ENCODE measurements at places on chromosomes 11 and 22.

- no peak for DNase-seq
Measured at GRCh38 chr11:117218133-117218915, 13.5 kb downstream of the PCSK7 start.

GRCh38 chr11:22491555-22492225 is 133.9 kb downstream of the FANCF start:
- DNase-seq: no peak

DNA sequence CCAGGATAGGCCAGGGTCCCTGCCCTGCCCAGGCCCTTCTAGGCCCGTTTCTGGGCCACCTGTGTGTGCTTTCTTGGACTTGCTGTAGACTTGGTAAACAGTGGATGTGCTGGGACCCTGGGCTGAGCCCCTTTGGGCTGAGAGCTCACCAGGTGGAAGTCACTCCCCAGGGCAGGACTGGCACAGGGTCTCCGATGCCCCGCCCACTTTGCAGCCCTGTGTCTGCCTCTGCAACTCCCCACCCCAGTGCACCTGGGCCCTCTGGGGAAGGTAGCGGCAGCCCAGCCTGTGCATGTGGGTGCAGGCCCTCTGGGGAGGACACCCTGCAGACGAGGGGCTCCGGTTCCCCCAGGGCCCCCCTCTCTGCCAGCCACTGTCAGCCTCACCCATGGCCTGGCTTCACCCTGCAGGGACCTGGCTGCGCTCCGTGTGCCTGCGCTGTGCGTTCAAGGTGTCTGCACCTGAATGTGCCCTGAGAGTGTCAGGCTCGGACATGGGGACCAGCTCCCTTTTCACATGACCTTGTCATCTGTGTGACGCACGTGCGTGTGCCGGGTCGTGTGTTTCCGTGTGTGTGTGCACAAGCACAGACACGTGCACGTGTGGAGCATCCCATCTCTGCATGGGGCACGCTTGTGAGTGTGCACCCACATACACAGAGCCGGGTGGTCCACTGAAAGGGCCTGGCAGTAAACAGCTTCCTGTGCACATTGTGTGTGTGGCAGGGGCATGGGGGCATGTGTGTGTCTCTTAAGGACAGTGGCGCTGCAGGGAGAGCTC is 118.5 kb downstream of the KCNQ1OT1 start:
- no peak for DNase-seq

DNA sequence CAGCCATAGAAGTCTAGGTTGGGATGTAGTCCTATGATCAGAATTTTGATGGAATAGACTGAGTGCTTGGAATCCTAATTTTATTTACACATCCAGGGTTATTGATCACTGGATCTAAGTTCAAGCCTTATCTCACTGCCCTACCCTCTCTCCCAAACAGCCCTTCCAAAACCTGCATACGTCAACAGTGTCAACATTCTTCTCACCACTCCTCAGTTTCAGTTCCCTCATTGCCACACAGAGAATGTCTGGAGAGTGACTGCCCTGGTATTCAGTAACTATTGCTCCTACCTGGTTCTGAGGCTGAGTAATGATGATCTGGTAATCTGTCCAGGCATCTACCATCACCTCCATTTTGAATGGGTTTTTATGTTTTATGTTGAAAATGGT is 60.0 kb downstream of the GLYATL1 start:
- peak; percentile 10 for DNase-seq

DNA sequence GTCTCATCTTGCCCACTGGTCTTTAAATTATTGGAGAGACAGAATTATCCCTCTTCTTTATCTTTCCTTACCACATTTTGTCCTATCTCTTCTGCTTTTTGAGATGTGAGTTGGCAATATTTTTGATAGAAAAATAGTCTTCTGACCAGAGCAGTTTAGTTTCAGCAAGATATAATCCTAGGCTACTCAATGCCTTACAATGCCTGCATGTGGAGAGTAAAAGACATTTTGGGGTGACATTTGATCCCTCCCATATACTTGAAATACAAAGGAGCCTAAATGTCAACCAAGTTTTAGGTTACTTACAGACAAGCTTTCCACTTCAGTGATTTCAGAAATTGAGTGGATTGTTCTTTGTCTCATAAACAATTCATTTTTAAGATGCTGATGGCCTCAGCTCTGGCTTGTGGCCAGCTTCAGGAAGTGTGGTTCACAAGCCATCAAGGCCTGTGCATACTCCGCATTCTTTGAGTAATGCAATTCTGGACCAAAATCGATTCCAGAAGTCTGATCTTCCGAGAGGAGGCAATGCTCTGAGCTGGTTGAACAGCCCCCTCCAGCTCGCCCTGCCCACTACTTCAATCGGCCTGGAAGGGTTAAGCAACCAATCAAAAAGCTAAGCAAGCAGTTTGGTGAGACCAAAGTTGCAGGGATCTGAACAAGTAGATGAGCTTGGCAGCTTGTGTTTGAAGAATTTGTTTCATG is 274.4 kb downstream of the BLID start:
- no peak for DNase-seq

DNA sequence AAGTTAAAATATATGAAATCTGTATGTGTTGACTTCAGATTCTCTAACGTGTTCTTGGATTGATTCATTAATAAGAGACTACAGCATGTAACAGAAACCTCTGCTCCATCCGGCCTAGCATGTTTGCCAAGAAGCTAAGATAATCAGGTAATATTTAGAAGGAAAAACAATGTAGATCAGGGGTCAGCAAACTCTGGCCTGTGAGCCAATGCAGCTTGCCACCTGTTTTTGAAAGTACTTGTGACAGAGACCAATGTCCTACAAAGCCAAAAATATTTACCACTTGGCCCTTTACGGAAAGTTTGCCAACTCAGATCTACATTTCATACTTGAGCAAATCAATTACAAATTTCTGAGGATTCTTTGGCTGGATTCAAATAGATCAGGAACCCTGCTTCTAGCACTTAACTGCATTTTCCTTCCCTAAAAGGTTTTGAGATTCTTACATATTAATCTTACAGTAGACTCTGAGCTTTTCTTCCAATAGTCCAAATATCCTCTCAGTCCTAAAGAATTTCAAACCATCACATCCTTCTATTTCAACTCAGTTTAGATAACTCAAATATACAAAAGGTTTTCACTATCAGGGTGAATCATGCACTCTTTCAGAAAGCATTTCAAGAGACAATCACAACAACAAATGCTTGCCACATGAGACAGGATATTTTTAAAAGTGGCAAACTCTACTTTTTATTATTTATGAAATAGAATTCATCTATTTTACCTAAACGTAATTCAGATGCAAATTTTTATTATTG is 29.5 kb downstream of the APOL5 start:
- DNase-seq: no peak

GRCh38 chr22:21457023-21457787 is 10.0 kb upstream of the TMEM191C start:
- DNase-seq: no peak

- no peak for DNase-seq
Measured at GRCh38 chr11:61885166-61885778, 6.1 kb downstream of the FADS3 start.

- no peak for DNase-seq
Measured at GRCh38 chr11:120205596-120206161, 5.2 kb upstream of the OAF start.

- no peak for DNase-seq
Measured at GRCh38 chr22:37063431-37064420, 12.2 kb downstream of the KCTD17 start.

- no peak for DNase-seq
Measured at GRCh38 chr11:78669249-78669648, 94.6 kb upstream of the NARS2 start.

DNA sequence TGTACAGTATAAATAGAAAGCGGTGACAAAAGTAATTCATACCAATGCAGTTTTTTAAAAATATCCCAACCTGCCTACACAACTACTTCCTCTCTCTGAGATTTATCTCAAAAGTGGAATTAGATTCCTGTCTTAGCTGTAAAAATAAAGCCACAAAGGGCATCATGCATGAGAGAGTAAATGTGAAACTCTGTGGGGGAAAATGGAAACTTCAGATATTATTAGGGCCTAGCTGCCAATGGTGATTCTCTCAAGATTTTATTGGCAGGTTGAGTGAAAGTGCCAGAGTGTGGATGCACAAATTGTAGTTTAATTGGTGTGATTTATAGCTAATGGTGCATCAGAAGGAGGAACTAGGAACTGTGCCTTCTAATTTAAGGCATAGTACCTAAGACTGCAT is 356.9 kb upstream of the CCDC90B start:
- no peak for DNase-seq

- no peak for DNase-seq
Measured at GRCh38 chr11:34641456-34641855, 20.6 kb downstream of the EHF start.

- no peak for DNase-seq
Measured at GRCh38 chr11:57394203-57394965, 3.9 kb upstream of the PRG2 start.

- peak; percentile 44 for DNase-seq
Measured at GRCh38 chr11:46237248-46238077, 40.0 kb upstream of the CREB3L1 start.

GRCh38 chr11:107716884-107717532 is 5.2 kb upstream of the SLN start:
- no peak for DNase-seq
